Tongue (tissue), 3 donors: ENCODE measurements at places on chromosomes 16 and 17. TPM values are rescaled to one million over a fixed set of nuclear protein-coding genes. Genes with fewer than 3 reads are reported as not detected.

Gene CLDN6
- total RNA-seq = not detected

Gene LITAF
- 38.9 TPM for total RNA-seq

Gene KRT39
- total RNA-seq = 1.8 TPM

Gene CORO6
- 62.7 TPM for total RNA-seq

Gene AIPL1
- total RNA-seq = 0.31 TPM

Gene SULT1A2
- total RNA-seq = not detected

Gene GPRC5B
- total RNA-seq = 60.0 TPM

Gene WNT3
- 1.4 TPM for total RNA-seq

Gene ERN1
- 9.4 TPM for total RNA-seq

Gene SPIRE2
- total RNA-seq = 2.5 TPM

Gene ZPBP2
- total RNA-seq = not detected

Gene CIITA
- total RNA-seq = 7.2 TPM

Gene ACE
- 9.6 TPM for total RNA-seq

Gene MYH3
- total RNA-seq = 9,382 TPM

Gene PIP4K2B
- 81.4 TPM for total RNA-seq

Gene SCO1
- 28.1 TPM for total RNA-seq

Gene CASKIN1
- 1.0 TPM for total RNA-seq

Gene ITGA2B
- 3.8 TPM for total RNA-seq

Gene BICDL2
- 15.8 TPM for total RNA-seq

Gene ODAD4
- total RNA-seq = not detected

Gene ZNF750
- total RNA-seq = 7.6 TPM

Gene OR1D5
- not detected for total RNA-seq

Gene CTF1
- 2.1 TPM for total RNA-seq
